Femur (tissue), 1 donor: ENCODE measurements at places on chromosomes 5 and 9.

- DNase-seq, result no peak
Measured at GRCh38 chr5:122323738-122324137, 11.7 kb downstream of the SNCAIP start.

DNA sequence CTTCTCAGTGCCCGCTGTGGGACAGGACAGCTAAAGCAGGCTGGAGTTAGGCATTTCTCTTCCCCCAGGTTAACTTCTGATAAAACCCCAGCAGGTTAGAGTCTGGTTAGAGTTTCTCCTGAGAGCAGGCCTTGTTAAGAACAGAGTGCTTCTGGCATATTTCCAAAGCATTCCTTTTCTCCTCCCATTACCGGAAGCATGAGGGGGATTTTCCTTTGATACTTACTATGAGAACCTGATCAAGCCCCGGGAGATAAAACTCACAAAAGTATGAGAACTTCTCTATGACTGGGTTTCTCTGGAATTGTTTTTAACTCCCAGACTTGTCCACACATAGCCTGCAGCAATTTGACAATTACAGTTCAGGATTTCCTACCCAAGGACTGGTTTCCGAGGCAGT, 77.4 kb upstream of the MAST4 start:
- no peak for DNase-seq

- no peak for DNase-seq
Measured at GRCh38 chr5:69512740-69513260, 20.2 kb downstream of the OCLN start.

- DNase-seq, result no peak
Measured at GRCh38 chr5:135031813-135032694, 2.0 kb downstream of the PITX1 start.

GRCh38 chr5:53430618-53431252, 49.7 kb upstream of the FST start:
- no peak for DNase-seq

- no peak for DNase-seq
Measured at GRCh38 chr9:18741359-18741758, 267.4 kb downstream of the ADAMTSL1 start.

GRCh38 chr5:166881802-166882201, 1409.6 kb upstream of the WWC1 start:
- DNase-seq, result no peak

- DNase-seq, result no peak
Measured at GRCh38 chr5:102750151-102750834, 4.8 kb upstream of the PAM start.

DNA sequence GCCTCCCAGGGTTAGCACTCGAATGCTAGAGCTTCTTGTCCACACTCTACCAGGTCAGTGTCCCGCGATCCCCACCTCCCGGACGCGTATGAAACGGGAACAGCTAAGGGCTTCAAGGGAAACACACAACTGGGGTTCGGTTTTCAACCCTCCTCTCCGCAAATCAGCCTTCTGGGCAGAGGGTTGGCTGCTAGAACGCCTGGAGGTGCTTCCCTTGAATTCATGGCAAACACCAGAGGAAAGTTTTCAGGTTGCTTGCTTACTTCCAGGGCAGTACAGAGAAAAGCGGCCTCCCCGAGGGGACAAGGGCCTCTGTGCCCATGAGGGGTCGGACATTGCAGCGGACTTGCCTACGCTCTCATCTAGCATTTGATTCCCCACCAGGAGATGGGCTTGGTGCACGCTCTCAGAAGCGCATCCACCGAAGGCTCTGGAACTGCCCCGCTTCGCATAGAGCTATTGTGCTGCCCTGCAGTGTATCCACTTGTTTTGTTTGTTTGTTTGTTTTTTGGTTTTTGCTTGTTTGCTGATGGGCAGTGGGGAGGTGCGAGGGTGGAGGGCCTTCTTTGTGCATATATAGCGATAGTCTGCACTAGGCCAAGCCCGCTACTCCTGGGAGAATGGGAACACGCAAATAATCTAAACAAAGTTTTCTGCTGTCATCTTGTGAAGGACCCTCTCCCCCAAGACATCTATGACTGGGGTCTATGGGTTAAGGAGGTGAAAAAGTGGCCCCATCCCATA, 1.3 kb upstream of the DMRT3 start:
- DNase-seq, result no peak

- no peak for DNase-seq
Measured at GRCh38 chr5:171312129-171312974, 3.3 kb downstream of the TLX3 start.

DNA sequence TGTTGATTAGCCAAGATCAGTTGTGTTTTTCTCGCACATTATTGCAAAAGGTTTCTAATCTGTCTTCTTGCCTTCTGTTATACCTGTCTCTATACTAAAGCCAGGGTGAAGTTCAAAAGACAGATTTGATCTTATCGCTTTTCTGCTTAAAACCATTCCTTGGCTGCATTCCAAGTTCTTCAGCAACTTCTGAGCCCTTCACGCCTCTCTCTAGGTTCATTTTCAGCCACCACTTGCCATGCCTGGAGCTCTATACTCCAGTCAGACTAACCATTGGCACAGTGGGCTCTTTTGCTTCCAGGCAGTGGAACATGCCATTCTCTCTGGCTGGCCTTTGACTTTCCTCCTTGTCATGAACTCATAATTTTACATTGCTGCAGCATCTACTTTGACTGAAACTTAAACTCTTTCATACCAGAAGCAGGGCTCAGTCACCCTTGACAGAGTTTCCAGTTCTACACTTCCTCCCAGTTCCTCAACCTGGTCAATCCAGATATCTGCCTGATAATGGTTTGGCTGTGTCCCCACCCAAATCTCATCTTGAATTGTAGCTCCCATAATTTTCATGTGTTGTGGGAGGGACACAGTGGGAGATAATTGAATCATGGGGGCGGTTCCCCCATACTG, 114.4 kb downstream of the SLC12A2 start:
- DNase-seq, result no peak

DNA sequence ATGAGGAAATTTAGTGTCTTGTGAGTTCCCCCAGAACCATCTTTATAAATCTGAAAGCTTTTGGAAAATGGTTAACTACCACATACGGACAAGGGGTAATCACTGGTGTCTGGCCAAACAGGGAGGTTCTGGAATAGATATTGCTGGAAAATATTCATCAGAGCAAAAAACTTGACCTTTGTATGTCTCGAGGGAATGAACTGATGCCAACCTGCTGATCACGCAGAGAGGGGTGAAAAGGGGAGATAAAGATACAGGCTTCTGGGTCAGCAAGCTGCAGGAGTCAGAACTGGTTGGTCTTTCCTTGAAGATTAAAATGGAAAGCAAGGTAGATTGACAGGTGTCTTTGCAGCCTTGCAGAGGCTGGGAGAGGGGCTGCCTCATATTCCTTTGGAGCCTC, 35.5 kb downstream of the PSAT1 start:
- DNase-seq, result no peak

DNA sequence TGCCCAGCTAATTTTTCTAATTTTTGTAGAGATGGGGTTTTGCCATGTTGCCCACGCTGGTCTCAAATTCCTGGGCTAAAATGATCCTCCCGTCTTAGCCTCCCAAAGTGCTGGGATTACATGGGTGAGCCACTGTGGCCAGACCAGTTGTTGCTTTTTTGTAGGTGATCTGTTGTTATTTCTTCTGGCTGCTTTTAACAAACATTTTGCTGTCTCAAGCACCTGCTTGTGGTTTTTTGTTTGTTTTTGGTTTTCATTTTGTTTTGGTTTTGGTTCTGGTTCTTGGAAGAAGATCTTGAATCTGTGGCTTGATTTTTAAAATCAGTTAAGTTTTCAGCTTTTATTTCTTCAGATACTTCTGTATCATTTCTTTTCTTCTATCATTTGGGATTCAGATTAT, 21.1 kb downstream of the ERCC6L2 start:
- DNase-seq, result no peak

DNA sequence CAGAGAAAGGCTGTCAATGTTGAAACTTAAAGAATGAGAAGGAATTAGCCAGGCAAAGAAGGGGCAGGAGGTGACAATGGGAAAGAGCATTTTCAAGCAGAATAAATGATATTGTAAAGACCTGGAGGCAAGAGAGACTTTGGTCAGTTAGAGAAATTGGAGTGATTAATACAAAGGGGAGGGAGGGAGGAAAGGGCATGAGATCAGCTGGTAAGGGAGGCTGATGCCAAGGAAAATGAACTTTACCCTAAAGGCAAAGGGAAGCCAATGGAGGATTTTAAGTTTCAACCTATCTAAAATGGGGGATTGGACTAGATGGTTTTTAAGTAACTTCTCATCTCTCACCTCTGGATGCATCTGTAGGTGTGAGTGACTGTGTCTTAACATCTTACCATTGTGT, 23.3 kb downstream of the C5 start:
- no peak for DNase-seq

GRCh38 chr9:135447126-135447525, 32.5 kb upstream of the PPP1R26 start:
- DNase-seq, result no peak

DNA sequence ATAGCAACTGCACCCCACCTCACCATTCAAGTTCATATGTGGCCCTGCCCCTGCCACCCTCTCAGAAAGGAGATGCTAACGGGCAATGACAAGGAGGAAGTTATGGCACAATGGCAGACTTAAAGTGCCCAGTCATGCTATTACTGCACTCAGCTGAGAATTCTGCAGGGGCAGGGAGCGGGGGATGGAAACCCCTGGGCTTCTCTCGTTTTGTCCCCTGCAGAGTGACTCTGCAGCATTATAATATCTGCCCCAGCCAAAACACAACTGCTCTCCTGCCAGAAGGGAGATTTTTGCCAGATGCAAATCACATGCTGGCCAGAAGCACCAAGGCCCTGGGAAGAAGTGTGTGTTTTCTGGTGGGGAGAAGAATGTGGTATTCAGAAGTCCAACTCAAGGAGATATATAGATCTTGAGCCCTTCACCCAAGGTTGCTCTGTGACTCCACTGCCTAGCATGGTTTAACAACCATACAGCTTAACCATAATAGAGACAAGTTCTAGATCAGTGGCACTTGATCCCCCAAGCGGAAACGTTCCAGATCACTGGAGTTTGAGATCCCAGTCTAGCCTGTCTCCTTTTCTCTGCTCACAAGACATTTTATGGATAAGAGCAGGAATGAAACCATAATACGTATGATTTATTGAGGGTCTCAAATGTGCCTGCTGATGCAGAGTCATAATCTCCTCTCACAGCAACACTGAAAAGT, 207.0 kb upstream of the MAP3K1 start:
- no peak for DNase-seq

- DNase-seq, result no peak
Measured at GRCh38 chr9:22228542-22228941, 218.1 kb upstream of the DMRTA1 start.

GRCh38 chr9:122642226-122642625, 15.2 kb downstream of the OR1B1 start:
- no peak for DNase-seq

DNA sequence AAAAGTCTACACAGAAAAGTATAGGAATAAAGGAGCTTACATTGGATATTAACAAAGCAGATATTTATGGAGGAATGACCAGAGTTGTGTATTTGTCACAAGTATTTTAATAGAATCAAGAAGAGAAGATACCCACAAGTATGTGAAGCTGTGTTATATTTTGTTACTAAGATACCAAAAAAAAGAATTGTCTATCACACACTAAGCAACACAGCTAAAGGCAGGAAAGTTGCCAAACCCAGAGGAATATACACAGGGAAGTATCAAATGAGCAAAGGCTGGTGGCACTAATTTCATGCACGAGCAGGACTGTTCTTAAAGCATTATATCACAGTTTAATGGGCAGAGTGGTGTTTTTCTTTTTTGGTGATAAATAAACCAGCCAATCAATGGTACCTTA, 30.9 kb upstream of the RAI14 start:
- no peak for DNase-seq

DNA sequence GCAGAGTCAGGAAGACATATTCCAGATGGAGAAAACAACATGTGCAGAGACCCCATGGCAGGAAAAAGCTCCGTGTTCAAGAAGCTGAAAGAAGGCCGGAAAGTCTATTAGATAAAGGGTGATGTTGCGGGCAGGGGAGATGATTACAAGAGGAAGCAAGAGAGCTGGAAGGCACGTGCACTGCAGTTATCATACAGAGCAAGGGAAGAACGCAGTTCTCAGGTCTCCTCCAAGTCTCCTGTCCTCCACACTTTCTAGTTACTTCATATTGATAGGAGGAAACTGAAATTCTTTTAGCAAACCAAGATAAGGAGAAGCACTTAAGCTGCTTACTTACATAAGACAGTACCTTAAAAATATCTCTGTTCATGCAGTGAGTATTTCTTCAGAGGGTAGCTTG, 58.3 kb upstream of the PLPP6 start:
- no peak for DNase-seq

DNA sequence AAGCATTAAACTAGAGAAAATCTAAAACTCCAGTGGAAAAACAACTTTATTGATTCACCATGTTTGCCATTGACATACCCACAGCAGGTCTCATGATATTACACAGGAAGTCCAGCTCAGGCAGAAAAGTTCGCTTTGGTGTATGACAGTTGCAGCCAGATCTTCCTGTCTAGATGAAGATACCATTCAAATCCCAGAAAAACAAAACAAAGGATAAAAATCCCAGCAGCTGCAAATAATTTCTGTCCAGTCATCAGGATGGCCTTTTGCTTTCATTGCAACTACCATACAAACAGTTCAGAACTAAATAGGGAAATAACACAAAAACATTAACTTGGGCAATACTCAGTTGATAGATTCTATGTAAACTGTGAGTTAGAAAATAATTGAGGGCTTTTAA, 136.0 kb upstream of the NREP start:
- no peak for DNase-seq

DNA sequence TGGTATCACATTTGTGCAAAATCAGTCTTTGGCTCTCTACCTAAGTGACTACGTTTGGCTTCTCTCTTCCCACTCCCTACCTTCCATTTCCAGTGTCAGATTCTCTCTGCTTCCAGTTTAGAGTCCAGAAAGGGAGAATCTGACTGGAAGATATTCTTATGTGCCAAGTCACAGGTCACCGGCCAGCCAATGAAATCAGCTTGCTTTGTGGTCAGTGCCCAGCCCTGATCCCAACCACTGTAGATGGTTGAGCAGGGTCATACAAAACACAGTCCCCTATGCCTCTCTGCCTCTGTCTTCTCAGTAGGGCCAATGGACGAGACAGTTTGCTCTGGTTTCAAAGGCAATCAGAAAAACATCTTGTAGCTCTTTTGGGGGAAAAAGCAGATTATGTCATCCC, 15.6 kb upstream of the EPB41L4B start:
- no peak for DNase-seq

- DNase-seq, result no peak
Measured at GRCh38 chr9:38432922-38433510, 8.8 kb upstream of the IGFBPL1 start.

DNA sequence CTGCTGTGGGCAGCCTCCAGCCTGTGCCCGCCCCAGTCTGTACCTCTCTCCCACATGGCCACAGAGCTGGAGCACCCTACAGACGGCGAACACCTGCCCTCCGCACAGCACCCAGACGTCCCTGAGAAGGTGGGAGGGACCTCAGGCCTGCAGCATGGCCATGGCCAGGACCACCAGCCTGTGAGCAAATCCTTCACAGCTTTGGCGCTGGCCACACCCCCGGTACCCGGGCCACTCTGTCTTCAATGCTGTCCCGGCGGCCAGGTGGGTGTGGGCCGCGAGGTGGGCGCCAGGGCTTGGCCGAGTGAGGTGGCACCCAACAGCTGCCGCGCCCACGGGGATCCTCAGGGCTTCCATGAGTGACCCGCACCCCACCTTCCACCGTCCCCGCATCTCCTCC, 18.7 kb downstream of the NOTCH1 start:
- DNase-seq, result no peak

- no peak for DNase-seq
Measured at GRCh38 chr9:95642189-95642588, 125.4 kb upstream of the PTCH1 start.
